Psoas muscle (tissue), 8 donors: ENCODE measurements at places on chromosomes 3 and 15. TPM values are rescaled to one million over a fixed set of nuclear protein-coding genes. Genes with fewer than 3 reads are reported as not detected.
A peak's percentile ranks its signal among the peaks of the same experiment; 100 is the strongest.

- no peak for DNase-seq
Observed at GRCh38 chr3:158790901-158791589, 10.8 kb upstream of the MFSD1 start.

PROS1 gene
- total RNA-seq = 5.2 TPM

DNA sequence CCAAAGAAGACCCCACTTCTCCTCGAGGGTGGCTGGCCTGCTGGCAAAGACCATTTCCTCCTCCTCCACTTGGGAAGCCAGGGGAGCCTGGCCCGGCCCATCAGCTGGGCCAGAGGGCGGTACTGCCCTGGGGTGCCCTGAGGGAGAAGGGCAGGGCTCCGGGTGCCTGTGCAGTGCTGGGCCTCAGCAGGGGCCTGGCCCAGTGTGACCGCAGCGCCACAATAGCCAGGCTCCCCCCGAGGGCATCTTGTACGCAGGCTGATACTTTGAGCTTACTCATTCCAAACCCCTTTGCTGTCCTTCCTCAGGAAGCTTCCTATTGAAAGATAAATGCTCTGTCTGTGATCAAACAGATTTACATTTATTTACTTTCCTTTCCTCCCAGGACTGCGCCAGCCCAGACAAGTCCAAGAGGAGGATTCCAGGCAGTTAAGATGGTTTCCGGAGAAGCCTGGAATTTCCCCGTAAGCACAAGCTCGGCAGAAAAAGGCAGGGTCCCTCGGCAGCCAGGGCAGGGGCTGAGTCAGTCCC lies 240.1 kb downstream of the XXYLT1 start:
- no peak for DNase-seq

- peak; percentile 85 for DNase-seq
Observed at GRCh38 chr15:67944010-67944641, 104.3 kb upstream of the RNU6-1 start.

- no peak for DNase-seq
Observed at GRCh38 chr3:182755712-182756111, 37.6 kb upstream of the ATP11B start.

- no peak for DNase-seq
Observed at GRCh38 chr15:81363276-81363675, 10.7 kb downstream of the TMC3 start.

DNA sequence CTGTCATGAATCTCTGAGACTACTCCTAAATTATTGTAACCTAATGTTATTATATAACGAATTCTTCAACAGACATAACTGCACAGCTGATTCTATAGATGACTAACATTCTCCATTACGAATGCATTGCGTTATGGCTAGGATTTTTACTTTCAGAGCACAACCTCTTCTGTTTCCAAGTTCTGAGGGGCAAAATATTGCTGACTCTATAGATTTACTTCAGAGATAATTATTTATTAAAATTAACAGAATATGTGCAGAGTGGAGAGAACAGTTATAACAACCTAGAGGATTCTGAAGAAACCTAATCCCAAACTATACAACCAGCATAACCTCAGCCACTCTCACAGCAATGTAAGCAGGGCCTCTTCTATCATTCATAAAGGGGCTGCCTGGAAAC lies 25.9 kb downstream of the SLITRK3 start:
- no peak for DNase-seq

DNA sequence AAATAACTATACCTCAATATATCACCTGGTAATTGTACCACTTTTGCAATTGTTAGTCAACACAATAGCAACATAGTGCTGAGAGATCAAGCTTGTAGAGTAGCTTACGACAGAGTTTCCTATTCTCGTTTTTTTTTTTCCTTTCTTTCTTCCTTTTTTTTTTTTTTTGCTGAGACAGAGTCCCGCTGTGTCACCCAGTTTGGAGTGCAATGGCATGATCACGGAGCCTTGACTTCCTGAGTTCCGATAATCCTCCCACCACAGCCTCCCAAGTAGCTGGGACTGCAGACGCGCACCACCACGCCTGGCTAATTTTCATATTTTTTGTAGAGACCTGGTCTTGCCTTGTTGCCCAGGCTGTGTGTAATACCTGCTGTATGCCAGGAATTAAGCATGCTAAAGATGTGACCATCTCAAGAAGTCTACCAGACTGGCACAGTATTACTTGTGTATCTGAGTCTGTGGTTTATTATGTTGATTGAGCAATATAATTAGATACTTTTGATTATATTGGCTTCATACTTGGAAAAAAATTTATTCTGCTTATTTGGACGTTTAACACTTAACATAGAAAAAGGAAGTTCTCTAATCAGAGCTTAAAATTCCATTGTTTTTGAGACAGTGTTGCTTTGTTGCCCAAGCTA lies 3.0 kb downstream of the SELENOT start:
- no peak for DNase-seq

NMNAT3 gene
- 8.9 TPM for total RNA-seq

KIF9 gene
- 4.5 TPM for total RNA-seq

- DNase-seq = peak; percentile 61
Observed at GRCh38 chr3:54122324-54123002, at the start of gene CACNA2D3. TSS of gene CACNA2D3 (plus strand) at chr3:54122552.

ZNF774 gene
- total RNA-seq = 7.6 TPM

DNA sequence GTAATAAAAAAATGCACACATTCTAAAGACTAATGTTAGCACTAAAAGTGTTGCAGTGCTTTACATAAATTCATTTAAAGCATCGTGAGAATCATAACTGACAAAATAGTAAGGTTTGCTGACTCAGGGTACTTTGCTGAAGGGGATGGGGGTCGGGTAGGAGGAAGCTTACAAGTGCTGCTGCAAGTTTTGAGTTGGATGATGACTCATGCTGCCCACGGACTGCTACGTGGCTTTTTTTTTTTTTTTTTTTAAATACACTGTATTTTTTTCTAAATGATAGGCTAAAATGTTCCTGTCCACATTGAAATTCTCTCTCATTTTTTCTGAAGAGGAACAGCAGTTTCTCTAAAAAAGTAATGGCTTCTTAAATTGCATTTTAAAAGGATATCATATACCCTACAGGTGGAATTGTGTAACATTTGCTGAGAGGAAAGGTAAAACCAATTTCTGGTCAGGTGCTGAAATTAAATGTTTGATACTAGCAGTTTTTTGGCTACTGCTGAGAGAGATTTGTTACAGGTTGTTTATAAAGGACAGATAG lies 2.2 kb downstream of the MAPK6 start:
- DNase-seq = no peak

LMAN1L gene
- not detected for total RNA-seq
